GDM1 (cell line): ENCODE measurements at places on chromosomes 16 and 17.
A peak's percentile ranks its signal among the peaks of the same experiment; 100 is the strongest.

DNA sequence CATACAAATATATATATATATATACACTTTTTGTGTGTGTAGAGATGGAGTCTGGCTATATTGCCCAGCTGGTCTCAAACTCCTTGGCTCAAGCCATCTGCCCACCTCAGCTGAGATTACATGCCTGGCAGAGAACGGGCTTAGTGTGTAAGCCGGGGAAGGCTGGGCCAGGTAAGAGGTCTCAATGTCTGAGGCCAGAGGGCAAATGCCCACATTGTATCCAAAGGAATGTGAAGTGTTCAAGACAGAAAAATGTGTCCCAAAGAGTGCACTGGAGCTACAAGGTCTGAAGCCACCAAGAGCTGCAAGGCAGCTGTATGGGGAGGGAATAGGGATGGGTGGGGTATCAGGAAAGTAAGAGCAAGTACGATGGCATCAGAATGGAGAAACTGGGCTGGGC lies 8.8 kb downstream of the CD2BP2 start:
- no peak for DNase-seq

- DNase-seq = no peak
Observed at GRCh38 chr16:77276661-77277060, 77.5 kb downstream of the SYCE1L start.

GRCh38 chr17:40531051-40531991 lies 29.9 kb upstream of the TNS4 start:
- DNase-seq = no peak

- DNase-seq = no peak
Observed at GRCh38 chr17:37691807-37692206, 48.6 kb upstream of the DDX52 start.

GRCh38 chr16:50678531-50678930 lies 2.6 kb downstream of the SNX20 start:
- no peak for DNase-seq

DNA sequence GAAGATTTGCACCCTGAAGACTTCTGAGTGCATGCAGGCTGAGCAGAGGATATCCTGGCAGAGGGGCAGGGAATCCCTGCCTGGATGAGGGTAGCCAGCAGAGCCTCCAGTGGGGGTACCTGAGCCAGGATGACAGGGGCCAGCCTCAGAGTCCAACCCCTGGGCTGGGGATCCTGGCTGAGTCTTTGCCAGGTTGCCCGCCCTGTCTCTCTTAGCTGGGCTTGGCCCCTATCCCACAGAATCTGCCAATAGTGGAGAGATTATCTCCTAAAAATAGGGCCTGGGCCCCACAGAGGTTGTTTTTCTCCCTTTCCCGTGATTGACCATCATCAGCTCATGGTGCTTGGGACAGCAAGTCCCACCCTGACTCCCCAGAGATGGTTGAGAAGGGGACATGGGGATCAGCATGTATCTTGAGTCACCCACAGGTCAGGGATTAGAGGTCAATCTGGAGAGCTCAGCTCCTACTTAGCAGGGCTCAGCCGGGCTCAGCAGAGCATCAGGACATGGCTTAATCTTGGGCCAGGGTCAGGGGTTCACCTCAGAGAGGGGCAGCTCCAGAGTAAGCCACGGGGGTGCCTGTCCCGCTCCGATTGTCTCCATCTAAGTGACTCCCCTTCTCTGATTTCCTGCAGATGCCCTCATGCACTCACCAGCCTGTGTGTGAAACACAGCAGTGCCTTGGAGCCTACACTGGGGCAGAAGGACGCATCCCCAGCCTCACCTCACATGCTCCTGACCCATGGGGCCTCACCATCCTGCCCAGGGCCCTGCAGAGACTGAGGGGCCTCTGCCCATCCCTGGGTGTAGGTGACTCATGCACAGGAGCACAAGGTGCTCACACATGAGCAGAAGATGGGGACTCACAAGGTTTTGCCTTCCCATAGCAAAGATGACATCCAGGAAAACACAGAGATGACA lies 11.5 kb downstream of the CDH16 start:
- no peak for DNase-seq

- no peak for DNase-seq
Observed at GRCh38 chr17:72282439-72283029, 161.7 kb downstream of the SOX9 start.

DNA sequence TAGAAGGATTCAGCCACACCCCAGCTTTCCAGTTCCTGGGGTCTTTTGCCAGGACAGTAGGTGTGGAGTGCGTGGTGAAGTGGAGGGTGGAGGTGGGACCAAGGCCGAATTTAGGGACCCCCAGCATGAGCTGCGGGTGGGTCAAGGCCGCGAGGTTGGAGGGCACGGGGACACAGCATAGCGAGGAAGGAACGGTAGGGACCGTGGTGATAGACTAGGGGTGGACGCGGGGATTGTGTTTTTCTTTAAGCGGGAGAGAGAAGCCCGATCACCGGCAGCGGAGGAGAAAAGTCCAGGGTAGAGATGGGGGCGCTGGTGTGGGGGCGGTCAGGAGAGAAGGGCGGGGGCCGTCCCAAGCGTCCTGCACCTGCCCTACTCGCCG lies 261 bp upstream of the B4GALNT2 start:
- DNase-seq = no peak

GRCh38 chr17:8016632-8017424 lies 14.4 kb downstream of the GUCY2D start:
- DNase-seq = peak; percentile 2

DNA sequence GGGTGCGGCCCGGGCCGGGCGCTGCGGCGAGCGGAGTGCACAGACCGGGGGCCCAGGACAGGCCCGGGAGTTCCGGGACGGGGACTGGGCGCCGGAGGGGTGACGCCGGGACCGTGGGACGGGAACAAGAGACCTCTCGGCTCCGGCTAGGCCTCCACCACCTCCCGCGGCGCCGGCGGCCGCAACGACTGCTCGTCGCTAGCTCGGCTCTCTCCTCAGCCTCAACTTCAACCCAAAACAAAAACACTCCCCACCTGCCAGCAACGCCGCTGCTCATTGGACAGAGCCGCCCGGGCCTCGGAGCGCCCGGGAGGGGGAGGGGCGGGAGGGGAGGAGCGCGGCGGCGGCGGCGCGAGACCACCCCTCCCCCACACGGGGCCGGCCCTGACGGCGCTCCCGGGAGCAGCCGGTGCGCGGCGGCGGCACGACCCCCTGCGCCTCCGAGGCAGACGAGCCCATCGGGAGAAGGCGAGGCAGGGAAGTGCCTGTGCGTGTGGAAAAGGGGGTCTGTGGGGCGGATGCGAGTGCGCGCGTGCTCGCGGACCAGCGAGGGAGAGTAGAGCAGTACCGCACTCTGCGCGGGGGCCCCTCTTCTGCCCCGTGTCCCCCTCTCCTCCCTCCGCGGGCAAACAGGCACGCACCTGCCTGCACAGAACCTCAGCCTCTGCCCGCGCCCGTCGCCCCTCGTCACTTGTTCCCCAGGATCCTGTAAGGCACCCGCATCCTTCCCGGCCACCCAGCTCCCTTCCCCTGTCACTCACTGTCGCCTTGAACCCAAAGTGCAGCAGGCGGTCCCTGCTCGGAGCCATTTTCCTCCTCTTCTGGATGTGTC lies at the start of gene FBXL20:
Gene FBXL20, minus strand, starts transcription at position 215 of the 832 bp plus-strand sequence. CDS start 224 bp downstream, outside the sequence.
- peak; percentile 78 for DNase-seq

DNA sequence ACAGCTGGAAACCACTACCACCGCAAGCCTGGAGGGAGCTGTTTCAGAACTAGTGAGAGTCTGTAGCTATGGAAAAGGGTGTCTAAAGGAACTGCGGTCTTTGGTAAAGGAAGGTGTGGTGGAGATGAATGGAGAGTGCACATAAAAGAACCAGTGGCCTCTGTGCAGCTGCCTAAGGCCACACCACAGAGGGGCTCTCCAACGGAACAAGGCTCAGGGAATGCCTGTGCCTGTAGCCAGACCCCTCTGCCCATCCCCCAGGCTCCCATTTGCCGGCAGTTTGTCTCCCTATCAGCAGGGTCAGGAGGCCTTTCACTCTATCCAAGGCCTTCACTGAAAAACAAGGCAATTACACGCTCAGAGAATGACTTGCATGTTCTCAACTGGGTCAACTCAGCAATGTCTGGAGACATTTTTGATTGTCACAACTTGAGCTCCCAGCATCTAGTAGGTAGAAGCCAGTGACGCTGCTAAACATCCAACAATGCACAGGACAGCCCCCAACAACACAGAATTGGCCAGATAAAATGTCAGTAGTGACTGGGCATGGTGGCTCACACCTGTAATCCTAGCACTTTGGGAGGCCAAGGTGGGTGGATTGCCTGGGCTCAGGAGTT lies 3.3 kb upstream of the FDXR start:
- no peak for DNase-seq

GRCh38 chr17:41453066-41453465 lies 12.3 kb upstream of the KRT38 start:
- no peak for DNase-seq

DNA sequence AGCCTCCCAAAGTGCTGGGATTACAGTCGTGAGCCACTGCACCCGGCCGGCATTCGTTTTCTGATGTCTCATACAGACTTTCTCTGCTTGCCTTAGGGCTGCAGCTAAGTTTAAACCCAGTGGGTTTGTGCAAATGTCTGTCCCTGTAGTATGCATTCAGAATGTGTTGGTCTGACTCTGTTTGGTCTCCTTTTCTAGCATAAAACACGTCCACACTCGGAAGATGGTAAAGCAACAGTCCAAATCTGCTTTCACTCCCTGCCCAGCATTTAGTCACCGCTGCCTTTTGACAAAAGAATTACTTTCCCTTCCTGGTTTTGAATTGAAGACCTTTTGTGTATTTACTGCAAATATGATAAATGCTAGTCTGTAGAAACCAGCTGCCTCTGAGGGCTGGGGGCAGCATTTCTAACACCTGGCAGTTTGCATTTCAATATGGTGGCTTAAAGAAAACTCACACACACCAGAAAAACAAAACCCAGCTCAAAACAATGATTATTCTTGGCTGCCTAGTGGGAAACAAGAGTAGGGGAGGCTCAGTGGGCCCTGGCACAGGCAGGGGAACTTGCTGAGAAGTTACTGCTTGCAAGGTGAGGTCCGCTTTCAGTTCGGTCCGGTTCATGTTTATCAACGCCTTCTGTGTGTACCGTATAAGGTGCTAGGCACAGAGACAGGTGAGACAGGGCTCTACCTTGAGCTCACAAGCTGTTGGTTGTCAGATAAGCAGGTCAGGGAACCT lies 56.9 kb downstream of the MSI2 start:
- no peak for DNase-seq

GRCh38 chr17:19911033-19911432 lies 43.3 kb upstream of the ULK2 start:
- DNase-seq = no peak

DNA sequence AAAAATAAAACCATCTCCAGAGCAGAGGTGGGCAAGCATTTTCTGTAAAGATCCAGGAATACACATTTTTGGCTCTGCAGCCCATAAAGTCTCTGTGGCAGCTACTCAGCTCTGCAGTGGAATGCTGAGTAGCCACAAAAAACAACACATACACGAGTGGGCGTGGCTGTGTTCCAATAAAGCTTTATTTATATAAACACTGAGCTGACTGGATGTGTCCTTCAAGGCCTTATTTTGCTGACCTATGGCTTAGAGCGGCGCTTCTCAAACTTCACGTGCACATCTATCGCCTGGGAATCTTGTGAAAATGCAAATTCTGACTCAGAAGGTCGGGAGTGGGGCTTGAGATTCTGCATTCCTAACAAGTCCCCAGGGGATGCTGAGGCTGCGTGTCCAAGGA lies 39.7 kb downstream of the XYLT1 start:
- no peak for DNase-seq

DNA sequence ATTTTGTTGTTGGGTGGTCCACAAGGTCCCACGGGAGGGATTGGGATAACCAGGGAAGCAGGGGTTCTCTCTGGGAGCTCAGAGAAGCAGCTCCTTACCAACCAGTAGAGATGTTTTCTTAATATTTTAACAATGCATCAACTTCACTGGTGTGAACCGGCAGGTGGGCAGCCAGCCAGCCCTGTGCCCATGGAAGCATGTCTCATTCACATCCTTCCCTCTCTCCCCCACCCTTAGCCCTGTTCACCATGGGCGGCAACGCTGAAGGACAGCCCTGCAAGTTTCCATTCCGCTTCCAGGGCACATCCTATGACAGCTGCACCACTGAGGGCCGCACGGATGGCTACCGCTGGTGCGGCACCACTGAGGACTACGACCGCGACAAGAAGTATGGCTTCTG lies 9.3 kb downstream of the MMP2 start:
- no peak for DNase-seq

- no peak for DNase-seq
Observed at GRCh38 chr17:30975042-30975820, 4.4 kb downstream of the RNF135 start.

DNA sequence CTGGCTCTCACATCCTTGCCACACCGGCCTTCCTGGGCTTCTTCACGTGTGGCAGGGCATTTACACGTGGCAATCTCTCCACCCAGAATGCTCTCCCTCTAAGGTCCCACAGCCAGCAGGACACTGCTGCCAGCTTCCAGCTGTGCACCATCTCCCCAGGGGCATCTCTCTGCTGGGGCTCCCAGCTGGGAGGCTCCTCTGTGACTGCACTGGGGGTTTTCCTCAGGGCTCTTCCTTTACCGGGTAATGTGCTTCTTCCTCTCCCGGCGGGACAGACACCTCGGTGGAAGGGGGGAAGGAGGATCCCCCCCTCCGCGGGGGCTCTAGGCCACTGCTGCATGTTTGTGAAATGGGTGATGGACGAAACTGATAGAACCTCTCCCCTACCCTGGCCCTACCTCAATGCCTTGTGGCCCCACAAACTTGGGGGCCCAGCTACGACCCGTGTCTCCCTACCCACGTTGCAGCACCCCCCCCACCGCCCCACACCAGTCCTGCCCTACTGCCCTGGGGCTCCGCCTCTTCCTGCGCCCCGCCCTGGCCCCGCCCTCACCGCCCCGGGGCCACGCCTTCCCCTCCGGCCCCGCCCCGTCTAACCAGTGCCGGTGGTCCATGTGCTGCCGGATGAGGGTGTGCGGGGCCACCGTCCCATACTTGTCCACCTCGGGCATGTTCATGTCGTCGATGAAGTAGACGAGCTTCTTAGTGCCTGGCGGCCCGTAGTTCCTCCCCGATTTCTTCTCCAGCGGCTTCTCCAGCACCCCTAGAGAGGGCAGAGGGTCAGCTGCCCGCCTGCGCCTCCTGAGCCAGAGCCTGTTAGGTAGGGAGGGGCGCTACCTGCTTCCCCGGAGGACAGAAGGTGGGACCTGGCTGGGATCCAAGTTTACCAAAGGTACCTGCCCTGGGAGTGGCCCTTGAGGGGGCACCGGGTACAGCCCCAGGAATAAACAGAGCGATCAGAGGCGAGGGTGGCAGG lies 92.6 kb downstream of the DNAH17 start:
- DNase-seq = no peak

- DNase-seq = no peak
Observed at GRCh38 chr16:48383009-48383876, 2.0 kb downstream of the SIAH1 start.

GRCh38 chr17:57612202-57613071 lies 132.7 kb downstream of the CCDC182 start:
- DNase-seq = no peak

DNA sequence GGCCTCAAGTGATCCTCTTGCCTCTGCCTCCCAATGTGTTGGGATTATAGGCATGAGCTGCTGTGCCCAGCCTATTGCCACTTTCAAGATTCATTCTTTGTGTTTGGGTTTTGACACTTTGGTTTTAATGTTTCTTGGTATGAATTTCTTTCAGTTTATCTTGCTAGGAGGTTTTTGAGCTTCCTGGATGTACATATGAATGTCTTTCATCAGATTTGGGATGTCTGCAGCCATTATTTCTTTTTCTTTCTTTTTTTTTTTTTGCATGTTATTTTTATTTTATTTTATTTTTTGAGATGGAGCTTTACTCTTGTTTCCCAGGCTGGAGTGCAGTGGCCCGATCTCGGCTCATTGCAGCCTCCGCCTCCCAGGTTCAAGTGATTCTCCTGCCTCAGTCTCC lies 18.5 kb downstream of the MRPL45 start:
- no peak for DNase-seq

- DNase-seq = no peak
Observed at GRCh38 chr16:2527071-2527783, 4.0 kb downstream of the CEMP1 start.
